ENCODE measurements at places on chromosomes 1 and 21. TPM values are rescaled to one million over a fixed set of nuclear protein-coding genes. Genes with fewer than 3 reads are reported as not detected.

The GPR157 gene
- 14.3 TPM for total RNA-seq

The C1orf52 gene
- 42.6 TPM for total RNA-seq

DNA sequence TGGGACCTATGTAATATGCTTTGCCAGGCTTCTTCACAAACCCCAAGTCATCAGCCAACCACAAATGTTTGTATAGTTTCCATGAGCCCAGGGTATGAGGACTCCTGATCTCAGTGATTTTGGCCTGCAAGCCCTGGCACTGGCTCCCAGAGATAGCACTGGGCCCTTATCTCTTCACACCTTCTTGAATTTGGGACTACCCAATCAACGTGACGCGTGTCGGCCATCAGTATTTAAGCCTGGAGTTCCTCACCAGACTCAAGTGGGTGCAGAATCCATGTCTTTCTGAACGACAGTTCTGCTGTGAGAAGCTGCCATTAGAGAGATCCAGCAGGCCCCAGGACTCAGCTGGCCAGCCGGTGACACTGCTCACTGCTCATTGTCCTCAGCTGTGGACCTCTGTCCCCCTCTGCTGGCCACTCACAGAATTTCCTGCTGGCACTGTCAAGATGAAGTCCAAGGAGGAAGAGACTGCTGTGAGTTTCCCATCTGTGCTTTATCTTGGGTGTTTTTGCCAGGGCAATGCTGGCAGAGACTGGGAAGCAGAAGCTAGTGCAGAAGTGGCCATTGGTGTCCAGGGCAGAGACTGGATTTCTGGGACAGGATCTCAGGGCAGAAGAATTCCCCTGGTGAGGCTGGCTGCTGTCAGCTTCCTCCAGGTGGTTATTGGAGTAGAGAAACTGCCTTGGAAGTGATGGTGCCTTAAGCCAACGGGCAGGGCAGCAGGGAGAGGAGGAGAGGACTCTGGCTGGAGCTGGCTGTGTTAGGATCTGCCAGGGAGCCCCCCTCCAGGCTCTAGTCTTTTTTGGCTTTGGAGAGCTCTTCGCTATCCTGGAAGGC lies 28.4 kb downstream of the TMCC2 start:
- DNase-seq, result peak; percentile 93

The C8B gene
- not detected for total RNA-seq

The DNASE2B gene
- total RNA-seq, result not detected

DNA sequence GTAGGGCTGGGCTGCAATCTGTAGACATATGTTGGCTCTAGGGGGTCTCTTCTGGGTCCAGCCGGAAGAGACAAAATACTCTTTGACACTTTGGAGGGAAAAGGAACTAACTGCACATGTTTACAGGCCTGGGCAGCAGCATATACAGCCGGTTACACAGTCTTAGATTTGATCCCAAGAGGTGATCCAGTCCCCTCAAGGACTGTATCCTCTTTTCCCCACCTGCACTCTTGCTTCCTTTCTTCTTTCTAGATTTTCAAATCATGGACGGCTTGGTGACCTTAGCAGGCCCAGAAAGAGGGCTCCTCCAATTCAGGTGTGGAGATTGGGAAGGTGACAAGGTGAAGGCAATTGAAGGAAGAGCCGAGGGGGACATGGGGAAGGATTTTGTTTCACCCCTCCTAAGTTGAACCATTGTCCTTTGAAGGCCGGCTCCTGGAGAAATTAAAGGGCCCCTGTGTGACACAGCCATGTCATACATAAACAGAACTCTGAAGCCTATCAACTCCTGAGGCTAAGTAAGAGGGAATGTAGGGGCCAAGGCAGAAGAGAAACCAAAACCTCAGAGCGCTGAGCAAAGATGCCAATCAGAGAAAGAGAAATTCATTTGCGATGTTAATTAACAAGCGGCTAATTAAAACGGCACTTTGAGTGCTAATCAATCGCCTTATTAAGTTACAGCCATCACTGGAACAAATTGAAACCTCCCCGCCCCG lies 5.9 kb upstream of the BARHL2 start:
- no peak for DNase-seq

- DNase-seq, result no peak
Observed at GRCh38 chr1:8089535-8090228, 63.6 kb upstream of the ERRFI1 start.

DNA sequence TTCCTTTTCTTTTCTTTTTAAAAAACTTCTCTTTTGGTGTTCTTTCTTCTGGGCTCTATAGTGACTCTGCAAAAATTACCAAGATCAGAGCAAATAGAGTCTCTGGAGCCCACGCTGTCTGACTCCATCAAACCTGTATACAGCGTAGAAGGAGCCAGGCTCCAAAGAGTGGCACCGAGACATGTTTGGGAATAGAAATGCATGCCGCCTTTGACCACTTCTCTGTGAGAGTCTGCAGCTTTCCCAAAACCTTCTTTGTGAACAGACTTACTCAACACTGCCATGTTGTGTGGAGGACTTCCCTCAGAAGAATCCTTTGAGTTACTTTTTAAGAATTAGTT lies 55.3 kb downstream of the GORAB start:
- no peak for DNase-seq

DNA sequence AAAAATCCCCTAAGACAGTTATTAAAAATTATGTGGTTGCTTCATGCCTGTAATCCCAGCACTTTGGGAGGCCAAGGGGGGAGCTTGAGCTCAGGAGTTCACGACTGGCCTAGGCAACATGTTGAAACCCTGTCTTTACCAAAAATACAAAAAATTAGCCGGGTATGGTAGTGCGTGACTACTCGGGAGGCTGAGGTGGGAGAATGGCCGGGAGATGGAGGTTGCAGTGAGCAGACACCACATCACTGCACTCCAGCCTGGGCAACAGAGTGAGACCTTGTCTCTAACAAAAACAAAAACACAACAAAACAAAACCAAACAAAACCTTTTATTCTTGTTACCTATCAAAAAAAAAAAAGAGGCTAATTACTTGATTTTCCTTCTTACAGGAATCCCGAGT lies 2.1 kb downstream of the ELK4 start:
- DNase-seq, result no peak

GRCh38 chr1:7333620-7334019 lies 437.5 kb upstream of the VAMP3 start:
- DNase-seq, result no peak

The TDRD5 gene
- total RNA-seq, result 0.64 TPM

- no peak for DNase-seq
Observed at GRCh38 chr1:68270951-68271350, 38.6 kb upstream of the WLS start.

DNA sequence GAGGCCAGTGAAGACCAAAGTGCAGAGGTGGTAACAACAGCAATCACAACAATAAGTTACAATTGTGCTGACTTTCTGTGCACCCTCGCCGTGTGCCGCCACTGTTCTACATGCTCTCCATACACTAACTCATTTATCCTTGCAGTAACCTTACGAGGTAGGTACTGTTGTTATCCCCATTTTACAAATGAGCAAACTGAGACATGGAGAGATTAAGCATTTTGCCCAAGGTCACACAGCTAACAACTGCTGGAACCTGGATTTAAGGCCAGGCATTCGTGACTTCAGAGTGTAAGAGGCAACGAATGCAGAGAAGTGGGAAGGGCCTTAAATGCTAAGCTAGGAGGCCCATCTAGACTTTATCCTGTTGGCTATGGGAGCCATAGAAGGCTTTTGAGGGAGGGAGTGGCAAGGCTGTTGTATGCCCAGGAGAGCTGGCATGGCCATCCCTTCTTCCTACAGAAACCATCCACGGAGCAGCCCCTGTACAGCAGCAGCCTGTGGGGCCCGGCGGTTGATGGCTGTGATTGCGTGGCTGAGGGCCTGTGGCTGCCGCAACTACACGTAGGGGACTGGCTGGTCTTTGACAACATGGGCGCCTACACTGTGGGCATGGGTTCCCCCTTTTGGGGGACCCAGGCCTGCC lies 36.6 kb downstream of the AZIN2 start:
- no peak for DNase-seq

DNA sequence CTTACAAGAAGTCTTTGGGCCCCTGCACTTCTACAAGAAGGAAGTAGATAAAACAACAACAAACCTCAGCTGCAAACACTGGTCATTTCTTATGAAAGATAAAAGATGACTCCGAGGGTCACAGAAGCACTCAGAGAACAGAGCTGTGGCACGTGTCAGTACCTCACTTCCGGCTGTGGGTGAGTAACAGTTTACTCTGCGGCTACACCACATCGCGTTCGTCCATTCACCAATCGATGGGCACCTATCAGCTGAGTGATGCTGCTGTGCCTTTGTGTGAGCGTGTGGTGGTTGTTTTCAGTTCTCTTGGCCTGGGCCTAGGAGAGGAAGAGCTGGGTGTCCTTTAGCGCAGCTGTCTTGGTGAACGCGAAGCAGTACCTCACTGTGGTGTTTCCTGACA lies 49.9 kb downstream of the COL6A1 start:
- no peak for DNase-seq

- DNase-seq, result no peak
Observed at GRCh38 chr1:117120774-117121588, 568 bp downstream of the TRIM45 start.

The SPATA21 gene
- not detected for total RNA-seq

DNA sequence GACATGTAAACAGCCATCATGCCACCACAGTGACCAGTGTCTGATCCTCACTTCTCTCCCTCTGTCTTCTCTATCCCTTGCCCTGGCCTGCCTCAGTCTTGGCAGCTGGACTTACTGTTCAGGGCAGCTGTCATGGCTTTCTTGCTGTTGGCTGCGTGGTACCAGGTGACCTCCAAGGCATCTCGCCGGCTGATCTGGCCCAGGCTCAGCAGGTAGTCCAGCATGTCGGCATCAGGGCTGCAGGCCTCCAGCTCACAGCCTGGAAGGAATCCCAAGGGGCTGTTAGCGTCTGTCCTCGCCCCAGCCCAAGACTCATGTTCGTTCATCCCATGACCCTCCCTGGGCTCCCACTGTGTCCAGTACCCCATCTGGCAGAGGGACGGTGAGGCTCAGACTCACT lies 3.6 kb downstream of the FAM151A start:
- DNase-seq, result no peak

The S100A7A gene
- total RNA-seq, result not detected

The PADI1 gene
- total RNA-seq, result 0.14 TPM

DNA sequence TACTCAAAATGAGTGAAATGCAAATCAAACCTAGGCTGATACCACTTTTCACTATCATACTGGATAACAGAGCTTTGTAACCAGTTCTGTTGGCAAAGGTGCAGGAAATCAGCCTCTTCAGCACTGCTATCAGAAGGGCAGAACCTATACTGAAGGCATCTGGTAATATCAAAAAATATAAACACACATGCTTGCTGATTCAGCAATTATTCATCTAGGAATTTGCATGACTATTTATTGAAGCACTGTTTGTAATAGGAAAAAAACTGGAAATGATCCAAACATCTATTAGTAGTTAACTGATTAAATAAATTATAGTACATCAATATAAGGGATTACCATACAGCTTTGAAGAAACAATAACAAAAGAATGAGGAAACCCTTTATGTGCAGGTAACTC lies 21.4 kb downstream of the ARHGAP29 start:
- no peak for DNase-seq

The NHLH1 gene
- not detected for total RNA-seq

DNA sequence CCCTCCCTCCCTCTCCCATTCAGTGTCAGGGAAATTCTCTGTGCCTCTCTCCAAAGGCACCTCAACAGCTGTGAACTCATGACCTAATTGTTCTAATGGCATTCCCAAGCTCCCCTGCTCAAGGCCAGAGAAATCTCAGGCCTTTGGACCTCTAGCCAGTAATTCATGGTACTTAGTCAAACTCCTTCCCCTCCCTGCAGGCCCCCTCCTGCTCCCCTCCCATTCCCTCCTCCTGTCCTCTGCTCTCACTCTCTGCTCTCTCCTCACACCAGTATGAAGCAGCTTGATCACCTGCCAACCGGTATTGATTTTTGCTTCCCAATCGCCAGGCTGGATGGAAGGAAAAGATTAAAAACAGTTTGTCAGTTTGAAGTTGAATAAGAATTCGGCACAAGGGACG lies 370.5 kb upstream of the PBX1 start:
- DNase-seq, result no peak

Data from transverse colon (tissue), 4 donors.